AG20443 (cell line): ENCODE measurements at places on chromosomes 6 and 20.
A peak's percentile ranks its signal among the peaks of the same experiment; 100 is the strongest.

DNA sequence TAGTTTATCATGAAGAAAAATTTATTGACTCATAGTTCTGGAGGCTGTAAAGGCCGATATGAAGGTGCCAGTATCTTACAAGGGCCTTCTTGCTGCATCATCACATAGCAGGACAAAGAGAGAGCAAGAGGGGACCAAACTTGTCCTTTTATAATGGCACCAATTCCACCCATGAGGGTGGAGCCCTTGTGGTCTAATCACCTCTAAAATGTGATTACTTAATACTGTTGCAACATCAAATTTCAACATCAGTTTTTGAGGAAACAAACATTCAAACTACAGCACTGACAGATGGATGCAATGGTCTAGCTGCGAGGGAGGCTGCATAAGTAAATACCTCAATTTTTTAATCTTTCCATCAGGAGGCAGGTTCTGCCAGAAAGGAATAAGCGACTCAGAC, 76.7 kb upstream of the LAMA2 start:
- DNase-seq, result no peak

GRCh38 chr20:10376270-10377075, 57.5 kb downstream of the MKKS start:
- peak; percentile 44 for DNase-seq

- DNase-seq, result no peak
Measured at GRCh38 chr6:17890309-17890708, 97.1 kb downstream of the KIF13A start.

DNA sequence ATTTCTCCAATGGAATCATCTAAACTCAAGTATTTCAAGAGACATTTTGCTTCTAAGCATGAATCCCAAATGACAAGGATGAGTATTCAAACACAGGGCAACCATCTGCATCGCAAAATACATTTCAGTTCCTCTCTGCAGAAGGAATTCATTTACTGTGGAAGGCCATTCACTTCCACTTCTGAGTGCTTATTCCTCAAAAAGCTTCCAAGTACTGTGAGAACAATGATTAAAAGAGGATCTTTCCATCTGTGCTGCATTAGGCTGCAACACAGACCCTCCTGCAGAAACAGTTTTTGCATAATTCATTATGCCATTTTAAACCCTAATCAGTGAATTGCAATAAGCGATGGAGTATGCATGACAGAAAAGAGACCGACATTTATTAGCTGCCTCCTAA, 52.5 kb downstream of the ARHGAP18 start:
- no peak for DNase-seq

DNA sequence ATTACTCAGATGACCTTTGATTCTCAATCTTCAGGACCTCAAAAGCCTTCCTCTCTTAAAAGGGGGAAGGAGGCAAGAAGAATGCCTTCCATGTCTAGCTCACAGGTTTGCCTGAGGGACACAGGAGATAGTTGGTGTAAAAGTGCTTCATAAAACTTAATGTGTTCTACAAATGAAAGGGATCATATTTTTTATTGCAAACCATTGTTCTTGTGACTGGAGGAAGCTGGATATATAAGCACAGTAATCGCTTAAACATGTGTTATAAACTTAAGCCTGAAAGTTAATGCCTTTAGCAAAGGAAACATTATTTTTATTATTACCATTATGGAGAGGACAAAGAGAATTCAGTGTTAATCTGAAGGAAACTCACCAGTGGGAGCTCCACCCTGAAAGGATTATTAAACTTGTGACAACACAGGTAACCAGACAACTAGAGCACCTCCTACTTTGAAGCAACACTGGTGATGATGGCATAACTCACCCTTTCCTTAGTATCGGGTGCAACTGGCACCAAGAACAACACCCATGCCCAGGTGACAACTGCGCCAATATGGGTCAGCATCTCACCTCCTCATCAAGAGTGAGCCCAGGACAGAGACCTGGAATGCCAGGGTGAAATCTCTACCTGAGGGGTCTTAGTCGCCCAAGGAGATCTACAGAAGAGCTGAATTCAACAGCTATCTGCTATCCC, 288.7 kb upstream of the PRDM1 start:
- no peak for DNase-seq

GRCh38 chr20:38726804-38727606, 2.7 kb downstream of the SLC32A1 start:
- peak; percentile 50 for DNase-seq

DNA sequence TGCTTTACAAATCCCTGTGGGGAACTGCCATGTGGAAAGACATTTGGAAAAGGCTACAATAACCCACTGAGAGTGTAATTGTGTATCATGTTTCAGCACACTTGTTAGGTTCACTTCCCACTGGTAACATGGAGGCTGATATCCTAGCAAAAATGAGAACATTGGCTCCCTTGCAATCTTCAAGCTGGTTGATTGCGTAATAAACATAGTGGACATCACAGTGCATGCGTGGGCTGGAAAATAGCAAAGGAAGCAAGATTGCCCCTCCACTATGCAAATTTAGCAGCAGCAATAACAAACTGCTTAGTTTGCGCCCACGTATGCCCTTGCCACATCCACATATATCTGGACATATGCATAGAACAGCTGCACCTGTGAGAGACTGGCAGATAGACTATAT, 410.2 kb downstream of the MEI4 start:
- DNase-seq, result no peak

DNA sequence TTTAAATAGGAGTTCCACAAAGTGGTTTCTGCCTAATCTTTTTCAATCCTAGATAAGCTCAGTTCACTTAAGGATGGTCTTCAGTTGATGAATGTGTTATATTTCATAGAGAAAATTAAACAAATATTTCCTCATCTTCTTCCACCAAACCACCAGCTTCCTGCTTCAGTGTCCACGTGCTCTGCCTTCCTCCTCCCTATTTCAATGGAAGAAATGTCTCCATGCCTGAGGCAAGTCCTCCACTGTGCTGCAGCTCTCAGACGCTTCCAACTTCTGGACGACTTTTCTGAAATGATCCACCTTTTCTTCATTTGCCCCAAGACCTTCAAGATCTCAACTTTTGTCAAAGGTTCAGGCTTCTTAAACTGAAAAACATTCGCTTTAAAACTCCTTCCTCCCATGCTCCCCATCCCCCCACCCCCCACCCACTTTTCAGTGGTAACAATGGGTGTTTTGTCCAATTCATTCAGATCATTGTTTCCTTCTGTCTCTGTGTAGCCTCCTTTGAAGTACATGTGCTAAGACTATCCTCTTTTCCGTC, 25.3 kb upstream of the FABP7 start:
- DNase-seq, result no peak

DNA sequence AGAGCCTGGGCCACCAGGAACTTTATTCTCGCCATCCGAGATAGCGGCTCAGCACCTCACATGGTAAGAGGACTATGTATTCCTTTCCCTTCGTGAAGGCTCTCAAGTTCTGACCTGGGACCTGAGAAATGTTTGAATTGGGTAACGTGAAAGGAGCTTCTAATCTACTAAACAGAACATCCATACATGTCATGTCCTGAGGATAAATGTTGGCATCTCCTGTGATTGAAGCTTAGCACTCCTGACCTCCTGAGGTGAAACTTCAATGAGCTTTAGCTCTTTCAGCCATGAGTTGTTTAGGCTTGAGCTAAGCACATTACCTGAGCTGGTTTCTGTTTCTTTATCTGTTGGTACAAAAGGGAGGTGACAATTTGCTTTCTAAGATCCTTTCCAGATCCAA, 280.9 kb downstream of the PACRG start:
- DNase-seq, result no peak

- DNase-seq, result no peak
Measured at GRCh38 chr6:105058316-105058715, 101.4 kb downstream of the LIN28B start.

DNA sequence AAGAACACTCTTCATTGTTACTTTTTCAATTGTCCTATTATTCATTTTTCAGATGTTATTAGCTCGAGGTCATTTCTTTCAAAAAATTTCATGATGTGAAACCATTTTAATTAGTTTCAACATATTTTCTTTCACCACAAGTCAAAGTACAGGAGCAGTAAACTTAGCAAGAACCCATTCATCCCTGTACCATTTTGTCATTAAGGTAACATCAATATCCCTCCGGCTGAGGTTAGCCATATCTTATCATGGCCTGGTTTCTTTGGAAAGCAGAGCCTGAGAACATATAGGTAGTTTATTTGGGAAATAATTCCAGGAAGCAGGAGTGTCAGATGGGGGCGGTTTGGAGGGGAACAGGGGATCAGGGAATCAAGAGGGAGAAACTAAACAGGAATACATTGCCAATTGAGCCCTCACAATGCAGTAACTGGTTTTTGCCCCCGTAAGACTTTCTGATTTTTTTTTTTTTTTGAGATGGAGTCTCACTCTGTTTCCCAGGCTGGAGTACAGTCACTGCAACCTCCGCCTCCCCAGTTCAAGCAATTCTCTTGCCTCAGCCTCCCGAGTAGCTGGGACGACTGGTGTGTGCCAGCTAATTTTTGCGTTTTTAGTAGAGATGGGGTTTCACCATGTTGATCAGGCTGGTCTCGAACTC, 83.7 kb downstream of the MKKS start:
- DNase-seq, result no peak

DNA sequence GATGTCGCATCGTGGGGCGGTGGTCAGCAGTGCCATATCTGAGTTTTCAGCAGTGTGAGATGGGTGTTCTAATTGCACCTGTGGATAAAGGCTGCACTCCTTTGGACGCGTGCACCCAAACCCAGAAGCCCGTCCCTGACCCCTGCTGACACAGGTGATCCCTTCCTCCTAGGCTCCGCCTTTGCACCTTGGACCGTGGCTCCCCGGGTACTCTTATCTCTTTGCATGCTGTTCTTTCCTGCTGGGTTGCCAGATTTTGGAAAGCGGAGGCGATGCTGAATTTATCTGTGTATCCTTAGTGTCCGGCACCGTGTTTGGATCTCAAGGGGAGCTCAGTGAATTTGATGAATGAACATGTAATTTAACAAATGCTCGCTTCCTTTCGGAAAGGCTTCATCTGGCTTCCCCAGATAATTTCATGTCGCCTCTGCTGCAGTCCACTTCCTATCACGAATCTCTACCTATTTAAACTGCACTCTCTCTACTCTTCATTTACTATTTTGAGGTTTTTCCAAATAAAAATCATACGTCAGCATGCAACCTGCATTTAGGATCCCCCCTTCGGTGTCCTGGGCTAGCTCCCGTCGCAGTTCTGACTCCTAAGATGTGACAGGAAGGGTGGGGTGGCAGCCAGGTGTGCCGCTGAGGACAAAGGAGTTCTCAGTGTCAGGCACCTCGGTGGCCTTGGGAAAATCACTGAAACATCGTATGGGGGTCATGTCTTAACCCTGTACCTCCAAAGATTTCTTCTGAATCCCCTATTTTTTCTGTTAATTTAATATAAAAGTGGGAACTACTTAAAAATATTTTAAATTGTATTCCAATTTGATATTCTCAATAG, 753 bp upstream of the PERP start:
- no peak for DNase-seq

GRCh38 chr6:168054765-168055560, 24.0 kb downstream of the FRMD1 start:
- DNase-seq, result no peak

DNA sequence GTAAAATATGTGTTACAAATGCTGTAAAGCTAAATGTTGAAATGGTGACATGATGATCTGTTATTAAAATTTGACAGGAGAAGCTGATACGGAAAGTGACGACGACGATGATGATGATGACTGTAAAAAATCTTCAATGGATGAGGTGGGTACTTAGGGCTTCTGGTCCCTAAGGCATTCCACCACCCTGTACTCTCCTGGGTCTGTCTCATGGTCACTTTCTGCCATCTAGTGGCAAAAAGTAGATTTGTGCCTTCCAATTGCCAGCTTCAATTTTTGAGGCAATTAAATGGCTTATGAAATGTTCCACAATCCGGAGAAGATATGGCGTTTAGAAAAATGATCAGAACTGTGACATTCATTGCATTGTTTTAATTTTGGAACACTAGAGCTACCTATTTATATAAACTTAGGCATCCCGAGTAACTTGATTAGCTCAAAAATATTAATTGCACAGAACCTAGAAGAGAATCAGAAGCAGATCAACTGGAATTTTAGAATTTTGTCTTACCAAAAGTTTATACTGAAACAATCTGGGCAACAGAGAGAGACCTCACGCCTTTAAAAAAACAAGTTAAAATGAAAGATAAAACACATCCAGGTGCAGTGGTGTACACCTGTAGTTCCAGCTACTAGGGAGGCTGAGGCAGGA, 346.5 kb upstream of the PLCB4 start:
- DNase-seq, result peak; percentile 54

DNA sequence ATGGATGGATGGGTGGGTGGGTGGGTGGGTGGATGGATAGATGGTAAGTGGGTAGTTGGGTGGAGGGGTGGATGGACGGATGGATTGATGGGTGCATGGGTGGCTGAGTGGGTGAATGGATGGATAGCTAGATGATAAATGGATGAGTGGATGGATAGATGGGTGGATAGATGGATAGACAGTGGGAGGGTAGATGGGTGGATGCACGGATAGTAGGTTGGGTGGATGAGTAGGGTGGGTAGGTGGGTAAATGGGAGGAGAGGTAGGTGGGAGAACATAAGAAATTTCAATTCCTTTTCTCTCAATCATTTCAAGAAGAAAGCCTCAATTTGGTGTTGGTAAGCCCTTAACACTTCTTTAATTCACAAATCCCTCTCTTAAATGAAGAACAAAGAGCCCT, 186.9 kb downstream of the PREX1 start:
- DNase-seq, result no peak

DNA sequence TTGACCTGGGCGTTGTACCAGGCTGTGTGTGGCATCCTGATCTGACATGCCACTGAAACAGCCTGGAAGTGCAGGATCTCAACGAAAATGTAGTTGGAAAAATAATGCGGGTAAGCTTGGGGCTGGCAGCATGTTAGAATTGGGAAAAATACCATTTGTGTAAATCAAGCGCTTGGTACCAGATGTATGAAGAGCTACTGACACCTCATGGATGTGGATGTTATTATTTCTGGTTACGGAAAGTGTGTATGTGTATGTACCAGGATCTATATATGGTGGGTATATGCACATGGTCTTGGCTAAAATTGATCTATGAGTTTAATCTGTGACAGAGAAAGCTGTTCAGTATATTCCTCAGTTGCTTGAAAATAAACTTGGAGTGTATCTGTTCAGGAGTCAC, 22.7 kb downstream of the HIVEP1 start:
- DNase-seq, result no peak

GRCh38 chr6:168383062-168383854, 57.7 kb upstream of the SMOC2 start:
- DNase-seq, result no peak

- no peak for DNase-seq
Measured at GRCh38 chr20:62845416-62846160, 16.0 kb downstream of the TCFL5 start.

- DNase-seq, result no peak
Measured at GRCh38 chr6:107894809-107895396, 63.1 kb downstream of the SEC63 start.

GRCh38 chr6:163179061-163179460, 235.5 kb upstream of the QKI start:
- no peak for DNase-seq

- DNase-seq, result no peak
Measured at GRCh38 chr20:17992224-17992637, 23.4 kb downstream of the MGME1 start.

GRCh38 chr20:48661575-48662455, 166.0 kb downstream of the PREX1 start:
- DNase-seq, result no peak
